ENCODE measurements at places on chromosomes 7 and 10.

- no peaks in the 10 kb centered on the region for H3K36me3 ChIP-seq
- no peak for DNase-seq
- H3K27ac ChIP-seq = no peak overlapping the region
- H3K4me1 ChIP-seq = peaks cover under 1% of the 10 kb centered on the region
Observed at GRCh38 chr7:2261611-2262010, 19.6 kb downstream of the NUDT1 start.

GRCh38 chr7:124076841-124077240 is 44.0 kb upstream of the TMEM229A start:
- no peak for DNase-seq
- no peak overlapping the region for H3K27ac ChIP-seq
- no peak overlapping the region for H3K4me3 ChIP-seq
- H3K27me3 ChIP-seq = no peaks in the 10 kb centered on the region
- peaks cover 4% of the 10 kb centered on the region for H3K4me1 ChIP-seq

DNA sequence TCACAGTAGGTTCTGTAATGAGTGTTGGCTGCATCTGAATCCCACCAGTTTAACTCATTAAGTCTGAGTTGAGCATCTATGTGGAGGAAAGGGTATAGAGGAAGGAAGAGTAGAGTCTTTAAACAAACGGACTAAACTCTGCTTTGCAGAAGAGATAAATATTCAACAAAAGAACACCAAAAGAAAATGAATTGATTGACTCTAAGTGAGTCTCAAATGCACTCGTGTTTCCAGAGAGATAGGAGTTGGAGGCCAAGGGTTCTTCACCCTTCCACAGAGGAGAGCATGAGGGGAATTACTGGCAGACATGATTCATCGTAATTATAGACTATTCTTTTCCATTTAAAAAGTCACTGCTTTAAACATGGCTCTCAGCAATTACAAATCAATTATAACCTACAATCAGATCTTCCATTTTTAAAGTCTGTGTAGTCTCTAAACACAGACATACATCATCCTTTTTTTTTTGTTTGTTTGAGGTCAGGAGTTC is 56.3 kb downstream of the PLPP4 start:
- H3K36me3 ChIP-seq = no peaks in the 10 kb centered on the region
- peaks cover 15% of the 10 kb centered on the region for H3K4me1 ChIP-seq
- H3K4me3 ChIP-seq = no peak overlapping the region
- H3K27ac ChIP-seq = no peak overlapping the region
- no peak for DNase-seq
- peaks cover 27% of the 10 kb centered on the region for H3K27me3 ChIP-seq

DNA sequence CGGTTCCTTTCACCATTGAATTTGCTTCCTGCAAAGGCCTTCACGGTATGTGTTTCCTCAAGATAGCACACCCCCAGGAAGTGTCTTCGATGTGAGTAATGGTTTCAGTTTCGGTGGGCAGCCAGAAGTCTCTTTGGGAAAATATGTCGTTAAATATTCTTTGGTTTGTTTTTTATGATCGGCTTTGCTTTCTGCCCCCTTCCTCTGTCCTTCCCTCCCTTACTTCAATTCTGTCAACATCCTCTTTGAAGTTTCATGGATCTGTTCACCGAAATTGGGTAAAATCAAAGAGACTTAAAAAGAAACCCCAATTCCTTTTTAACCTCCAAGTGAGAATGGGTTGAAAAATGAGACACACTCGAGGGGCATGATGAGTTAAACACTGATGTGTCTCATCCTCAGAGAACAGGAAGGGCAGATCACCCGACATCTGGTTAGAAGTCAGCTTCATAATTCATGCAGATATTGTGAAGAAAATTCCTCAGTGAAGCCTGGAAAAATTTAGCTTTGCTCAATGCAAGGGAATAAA is 170.8 kb upstream of the HABP2 start:
- H3K36me3 ChIP-seq = no peaks in the 10 kb centered on the region
- no peak overlapping the region for H3K27ac ChIP-seq
- H3K4me1 ChIP-seq = peaks cover 22% of the 10 kb centered on the region
- no peak for DNase-seq
- H3K4me3 ChIP-seq = no peak overlapping the region

DNA sequence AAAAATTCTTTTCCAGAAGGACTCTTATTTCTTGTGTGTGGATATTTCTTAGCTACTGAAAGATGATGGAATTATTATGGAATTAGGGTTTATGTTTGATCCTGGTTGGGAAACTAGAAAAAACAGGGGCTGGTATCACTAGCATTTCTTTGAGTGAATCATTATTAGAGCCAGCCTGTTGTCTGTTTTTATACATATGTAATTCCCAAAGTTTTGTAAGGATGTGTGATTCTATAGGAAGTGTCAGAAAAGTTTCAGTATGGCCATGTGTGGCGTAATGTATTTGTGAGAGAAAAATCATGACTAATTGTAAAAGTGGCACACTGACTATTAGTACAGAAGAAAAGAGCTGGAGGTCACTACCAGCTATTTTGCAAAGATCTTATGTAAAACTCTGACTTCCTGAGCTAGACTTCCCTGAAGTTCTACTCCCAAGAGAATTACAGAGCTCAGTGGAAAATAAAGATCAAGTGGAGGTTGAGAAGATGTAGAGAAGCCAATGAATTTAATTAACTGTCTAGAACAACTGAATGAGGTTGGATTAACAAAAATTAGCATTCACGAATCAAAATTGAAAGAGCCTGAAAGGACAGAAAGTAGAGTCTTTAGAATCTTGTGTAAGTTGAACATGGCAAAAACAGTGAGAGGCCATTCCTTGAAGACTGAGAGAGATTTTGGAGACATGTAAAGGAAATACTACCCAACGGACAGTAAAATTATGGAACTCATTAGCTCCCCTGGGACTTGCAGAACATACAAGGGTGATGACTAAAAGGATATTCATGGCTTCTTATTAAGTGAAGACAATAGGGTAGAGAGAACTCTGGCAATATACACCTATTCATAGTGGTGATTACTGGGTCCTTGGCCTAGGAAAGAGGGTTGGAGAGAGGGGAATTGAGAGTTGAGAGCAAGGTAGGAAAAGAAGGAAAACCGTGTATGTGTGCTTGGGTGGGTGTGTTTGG is 12.5 kb downstream of the ZNF365 start:
- H3K4me3 ChIP-seq = no peak overlapping the region
- H3K36me3 ChIP-seq = no peaks in the 10 kb centered on the region
- no peaks in the 10 kb centered on the region for H3K27me3 ChIP-seq
- peaks cover 4% of the 10 kb centered on the region for H3K4me1 ChIP-seq

- H3K4me3 ChIP-seq = no peak overlapping the region
- no peaks in the 10 kb centered on the region for H3K27me3 ChIP-seq
- DNase-seq = peak; percentile 41
- H3K27ac ChIP-seq = no peak overlapping the region
Observed at GRCh38 chr10:11424456-11425295, 186.8 kb downstream of the USP6NL start.

GRCh38 chr7:131943646-131944045 is 387.2 kb upstream of the PODXL start:
- H3K36me3 ChIP-seq = no peaks in the 10 kb centered on the region
- no peak overlapping the region for H3K4me3 ChIP-seq
- DNase-seq = no peak
- H3K27ac ChIP-seq = no peak overlapping the region

- H3K4me3 ChIP-seq = no peak overlapping the region
- no peak overlapping the region for H3K27ac ChIP-seq
- DNase-seq = no peak
- no peaks in the 10 kb centered on the region for H3K36me3 ChIP-seq
- H3K27me3 ChIP-seq = no peaks in the 10 kb centered on the region
Observed at GRCh38 chr7:144818511-144818910, 17.3 kb downstream of the TPK1 start.

DNA sequence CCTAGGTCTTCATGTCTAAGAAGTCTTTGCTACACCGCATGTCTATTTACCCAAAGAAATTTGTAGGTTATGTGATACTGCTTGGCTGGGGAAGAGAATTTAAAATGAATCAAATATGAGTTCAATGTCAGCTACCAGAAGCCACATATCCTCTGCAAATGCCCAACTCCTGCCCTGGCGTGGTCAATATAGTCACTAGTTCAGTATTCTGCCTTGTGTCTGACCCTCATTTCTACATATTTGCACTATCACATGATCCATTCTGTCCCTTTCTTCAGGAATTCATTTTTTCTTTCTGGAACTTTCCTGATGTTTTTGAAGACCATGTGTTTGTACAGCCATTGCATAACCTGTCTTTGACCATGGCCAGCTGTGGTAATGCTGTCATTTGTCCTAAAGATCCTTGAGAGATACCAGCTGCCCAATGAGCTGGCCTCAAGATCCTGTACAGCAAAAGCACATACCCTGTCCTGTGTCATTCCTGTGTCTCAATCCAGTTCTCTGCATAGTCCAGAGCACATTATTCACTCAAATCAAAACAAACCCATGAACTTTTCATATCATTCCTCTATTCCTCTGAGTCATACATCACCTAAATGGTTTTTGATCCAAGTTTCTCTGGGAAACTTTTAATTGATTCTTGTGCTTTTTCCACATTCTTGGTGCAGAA is 524.5 kb downstream of the PARD3 start:
- no peak overlapping the region for H3K27ac ChIP-seq
- no peaks in the 10 kb centered on the region for H3K36me3 ChIP-seq
- DNase-seq = no peak
- H3K4me1 ChIP-seq = peaks cover 19% of the 10 kb centered on the region
- H3K27me3 ChIP-seq = no peaks in the 10 kb centered on the region
- H3K4me3 ChIP-seq = no peak overlapping the region

GRCh38 chr10:78853864-78854263 is 214.9 kb upstream of the ZMIZ1 start:
- no peak for DNase-seq
- no peak overlapping the region for H3K27ac ChIP-seq
- H3K27me3 ChIP-seq = no peaks in the 10 kb centered on the region

- no peaks in the 10 kb centered on the region for H3K27me3 ChIP-seq
- peaks cover 20% of the 10 kb centered on the region for H3K4me1 ChIP-seq
- H3K4me3 ChIP-seq = no peak overlapping the region
- DNase-seq = no peak
Observed at GRCh38 chr7:80870813-80871212, 48.0 kb downstream of the SEMA3C start.

- H3K36me3 ChIP-seq = no peaks in the 10 kb centered on the region
- DNase-seq = no peak
- H3K4me1 ChIP-seq = peaks cover 6% of the 10 kb centered on the region
- no peaks in the 10 kb centered on the region for H3K27me3 ChIP-seq
- H3K4me3 ChIP-seq = no peak overlapping the region
Observed at GRCh38 chr7:73899731-73900142, 38.8 kb downstream of the TMEM270 start.

DNA sequence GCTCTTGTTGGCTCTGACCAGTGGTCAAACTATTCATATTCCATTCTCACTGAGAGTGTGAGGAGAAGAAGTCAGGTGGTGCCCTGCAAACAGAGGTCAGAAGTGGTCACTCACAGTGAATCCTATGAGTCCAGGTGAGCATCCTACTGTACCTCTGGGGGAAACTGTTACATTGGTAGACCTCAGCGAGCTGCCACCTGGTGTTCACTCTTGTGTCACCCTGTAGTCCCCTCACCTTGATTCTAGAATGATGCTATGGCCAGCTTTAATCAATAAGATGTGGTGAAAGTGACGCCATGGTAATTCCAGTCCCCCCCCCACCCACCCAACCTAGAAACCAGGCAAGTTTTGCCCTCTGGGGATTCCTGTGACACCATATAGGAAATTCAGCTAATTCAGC is 1.2 kb upstream of the AMPH start:
- no peak overlapping the region for H3K27ac ChIP-seq
- peaks cover 9% of the 10 kb centered on the region for H3K27me3 ChIP-seq
- no peak for DNase-seq
- H3K36me3 ChIP-seq = no peaks in the 10 kb centered on the region
- H3K4me1 ChIP-seq = no peaks in the 10 kb centered on the region
- H3K4me3 ChIP-seq = no peak overlapping the region
